ENCODE measurements at places on chromosomes 12 and 14.

GRCh38 chr12:129052373-129052772 is 199.1 kb downstream of the GLT1D1 start:
- no peak for DNase-seq

DNA sequence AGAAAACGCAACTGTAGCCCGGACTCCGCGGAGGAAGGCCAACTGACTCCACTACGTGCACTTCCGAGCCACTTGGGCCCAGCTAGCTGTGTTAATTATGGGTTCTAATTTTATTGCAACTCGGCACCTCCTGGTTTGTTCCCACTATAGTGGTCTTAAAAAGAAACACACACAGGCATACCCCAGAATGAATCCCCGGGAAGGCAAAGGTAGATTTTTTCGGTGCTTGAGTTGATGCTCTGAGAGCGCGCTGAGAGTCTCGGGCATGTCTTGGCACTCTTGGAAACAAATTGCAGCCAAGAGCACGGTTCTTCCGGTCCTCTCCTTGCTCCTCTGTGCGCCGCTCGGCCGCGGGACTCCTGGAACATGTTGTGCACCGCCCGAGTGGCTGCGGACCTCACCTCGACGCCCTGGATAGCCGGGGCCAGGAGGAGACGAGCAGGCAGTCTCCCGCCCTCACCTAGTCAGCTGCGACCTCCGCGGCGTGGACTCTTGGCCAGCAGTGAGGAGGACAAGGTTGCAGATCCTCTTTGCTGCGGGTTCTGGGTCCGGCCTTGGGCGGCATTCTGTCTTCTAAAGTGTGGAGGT is 6.8 kb upstream of the PAX9 start:
- no peak for DNase-seq

DNA sequence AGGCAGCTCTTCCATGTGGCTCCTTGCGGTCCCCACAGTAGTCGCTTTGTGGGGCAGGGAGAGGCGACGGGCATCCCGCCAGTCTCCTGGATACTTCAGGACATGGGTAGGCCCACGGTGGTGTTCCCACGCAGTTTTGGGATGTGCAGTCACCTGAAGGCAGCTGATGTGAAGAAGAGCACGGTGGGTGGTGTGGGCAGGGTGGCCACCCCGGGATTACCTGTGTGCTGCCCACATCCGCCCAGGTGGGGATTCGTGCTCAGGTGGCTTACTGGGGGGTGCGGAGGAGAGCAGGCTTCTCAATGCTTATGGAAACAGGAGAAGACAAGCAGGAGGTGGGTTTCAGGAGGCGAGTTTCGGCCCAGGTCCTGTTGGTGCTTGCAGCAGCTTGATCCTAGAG is 28.4 kb upstream of the TDRD9 start:
- DNase-seq, result no peak

- DNase-seq, result no peak
These were observed 70.0 kb downstream of the PAPLN start for GRCh38 chr14:73307261-73307660.

- DNase-seq, result no peak
These were observed 72.5 kb downstream of the ITPK1 start for GRCh38 chr14:93042968-93043940.

GRCh38 chr14:70005281-70005805 is 126.1 kb downstream of the SMOC1 start:
- no peak for DNase-seq

DNA sequence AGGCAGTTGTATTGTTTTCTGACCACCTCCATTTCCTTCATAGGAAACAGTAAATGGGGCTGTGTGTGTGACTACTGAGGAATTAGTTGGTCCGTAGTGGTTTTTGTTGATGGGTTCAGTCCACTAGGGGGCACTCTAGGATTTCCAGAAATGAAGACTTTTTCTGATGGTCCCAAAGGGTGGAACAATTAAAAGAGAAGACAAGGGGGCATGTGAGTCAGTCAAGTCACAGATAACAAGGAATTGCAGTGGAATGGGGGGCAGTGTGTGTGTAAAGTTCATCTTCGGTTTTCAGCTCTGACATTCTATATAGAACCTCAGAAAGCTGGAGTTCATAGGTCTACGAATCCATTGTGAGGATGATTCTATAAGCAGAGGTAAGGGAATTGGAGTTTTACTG is 186.6 kb upstream of the OR4E1 start:
- no peak for DNase-seq

DNA sequence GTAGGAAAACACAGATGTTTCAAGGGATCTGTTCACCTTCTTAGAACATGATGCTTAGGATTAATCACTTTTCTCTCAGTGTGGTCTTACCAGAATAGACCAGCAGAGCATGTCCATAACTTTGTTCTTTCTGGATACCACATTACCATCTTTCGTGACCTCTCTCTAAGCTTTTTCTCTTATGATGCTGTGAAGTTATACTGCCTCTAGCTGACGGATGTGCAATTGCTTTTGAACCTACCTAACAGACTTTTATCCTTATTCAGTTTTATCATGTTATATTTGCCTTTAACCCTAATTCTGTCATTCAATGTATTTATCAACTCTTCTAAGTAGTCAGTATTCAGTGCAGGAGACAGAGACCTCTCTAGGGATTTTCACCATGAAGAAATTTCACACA is 246.7 kb downstream of the DACT1 start:
- no peak for DNase-seq

GRCh38 chr12:123681605-123682004 is 10.7 kb downstream of the TCTN2 start:
- DNase-seq, result no peak

DNA sequence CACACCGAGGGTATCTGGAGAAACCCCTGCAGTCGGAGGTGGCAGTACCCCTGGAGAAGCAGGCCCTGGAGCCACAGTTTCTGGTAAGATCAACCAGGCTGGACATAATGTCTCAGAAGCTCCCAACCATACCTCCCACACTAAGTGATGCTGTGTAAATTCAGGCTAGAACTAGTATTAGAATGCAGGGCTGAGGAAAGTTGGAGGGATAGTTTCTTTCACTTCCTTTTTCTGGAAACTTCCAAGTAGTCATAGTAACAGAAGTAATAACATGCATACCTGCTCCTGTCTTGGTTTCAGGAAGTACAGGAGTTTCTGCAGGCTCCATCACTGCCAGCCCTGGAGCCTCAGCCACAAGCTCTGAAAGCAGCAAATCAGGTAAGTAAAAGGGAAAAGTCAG is 228.1 kb upstream of the CNTN1 start:
- DNase-seq, result no peak
